ENCODE measurements at places on chromosomes 5 and 9.

- DNase-seq, result no peak
Measured at GRCh38 chr9:122406070-122406890, 35.5 kb downstream of the PTGS1 start.

DNA sequence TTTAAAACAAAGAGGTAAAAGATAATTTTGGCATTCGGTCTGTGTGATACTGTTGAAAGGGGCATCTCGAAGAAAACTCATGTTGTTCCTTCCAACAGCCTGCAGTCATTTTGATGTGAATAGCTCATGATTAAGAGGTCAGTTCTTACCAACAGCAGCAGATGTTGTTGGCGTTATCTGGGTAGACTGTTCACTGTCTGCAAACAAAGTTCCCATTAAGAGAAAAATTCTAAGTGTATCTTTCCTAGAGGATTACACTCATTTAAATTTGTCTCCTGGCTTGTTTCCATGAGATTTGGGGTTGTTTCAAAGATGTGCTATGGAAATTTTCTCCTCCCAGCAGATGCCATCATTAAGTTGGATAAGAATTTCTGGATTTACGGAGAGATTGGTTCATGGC lies 138.2 kb upstream of the RORB start:
- DNase-seq, result no peak

DNA sequence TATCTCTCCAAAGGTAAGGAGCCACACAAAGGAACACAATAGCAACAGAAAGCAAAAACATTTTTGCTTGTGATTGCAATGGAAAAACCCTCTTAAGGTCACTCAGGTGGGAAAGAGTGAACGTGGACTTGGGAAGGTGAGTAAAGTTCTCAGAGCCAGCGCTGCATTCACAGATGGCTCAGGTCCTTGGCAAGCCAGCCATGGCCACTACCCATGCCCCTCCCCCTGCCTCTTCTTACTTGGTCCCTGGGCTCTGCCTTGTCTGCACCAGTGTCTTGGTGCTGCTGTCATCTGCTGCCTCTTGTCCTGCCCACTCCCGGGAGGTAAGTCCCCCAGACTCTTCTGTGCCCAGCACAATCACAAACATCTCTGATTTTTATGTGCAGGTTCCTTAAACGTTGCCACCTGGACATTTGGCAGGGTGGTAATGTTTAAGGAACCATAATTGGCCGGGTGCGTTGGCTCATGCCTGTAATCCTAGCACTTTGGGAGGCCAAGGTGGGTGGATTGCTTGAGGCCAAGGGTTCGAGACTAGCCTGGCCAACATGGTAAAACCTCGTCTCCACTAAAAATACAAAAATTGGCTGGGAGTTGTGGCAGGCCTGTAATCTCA lies 74.6 kb downstream of the FEM1C start:
- no peak for DNase-seq

- no peak for DNase-seq
Measured at GRCh38 chr9:113705928-113706519, 170.1 kb upstream of the ZNF618 start.

DNA sequence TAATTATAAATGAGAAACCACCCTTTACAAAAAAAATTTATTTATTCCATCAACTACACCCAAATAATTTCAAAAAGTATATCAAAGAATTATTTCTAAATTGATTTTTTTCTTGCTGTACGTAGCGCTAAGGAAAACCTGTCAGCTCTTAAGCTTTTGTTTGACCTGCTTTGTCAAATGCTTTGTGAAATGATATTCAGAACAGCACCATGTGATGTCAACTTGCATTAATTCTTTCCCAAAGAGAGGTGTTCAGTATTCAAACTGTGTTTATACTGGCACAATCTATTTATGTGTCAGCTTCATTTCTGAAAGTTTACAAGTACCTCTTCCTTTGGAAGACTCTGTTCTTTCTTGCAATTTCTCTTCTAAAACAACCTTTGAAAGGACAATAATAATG lies 12.0 kb upstream of the ARSB start:
- DNase-seq, result no peak

DNA sequence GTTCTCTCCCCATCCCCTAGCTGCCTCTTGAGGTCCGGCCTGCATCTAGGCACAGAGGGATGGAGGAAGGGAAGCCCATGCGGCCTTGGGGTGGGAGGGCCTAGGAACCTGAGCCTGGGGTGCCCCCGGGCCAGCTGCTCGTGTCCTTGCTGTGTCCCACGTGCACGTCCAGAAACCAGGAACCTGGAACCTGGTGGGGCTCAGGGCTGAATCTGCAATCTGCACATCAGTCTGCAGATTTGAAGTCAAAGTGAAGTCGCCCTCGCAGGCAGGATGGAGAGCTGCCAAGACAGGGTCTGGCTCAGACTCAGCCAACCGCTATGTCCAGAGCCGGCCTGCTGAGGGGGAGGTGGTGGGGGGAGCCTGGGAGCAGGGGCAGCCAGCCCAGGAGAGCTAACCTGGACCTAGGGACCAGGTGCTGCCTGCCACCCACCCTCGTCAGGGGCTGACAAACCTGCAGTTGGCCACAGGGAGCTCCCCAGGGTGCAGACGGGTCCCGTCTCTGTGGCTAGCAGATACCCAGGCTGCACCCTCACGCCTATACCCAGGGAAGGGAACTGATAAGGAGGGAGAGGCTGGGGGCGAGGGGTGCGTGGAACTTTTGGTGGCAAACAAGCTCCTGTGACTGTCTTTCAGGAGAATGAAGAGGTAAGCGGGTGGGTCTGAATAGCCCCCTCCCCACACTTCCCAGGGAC lies 103.5 kb upstream of the SIMC1 start:
- no peak for DNase-seq

GRCh38 chr9:127714951-127715469 lies 453 bp downstream of the PTRH1 start:
- DNase-seq, result no peak

GRCh38 chr9:79524266-79524665 lies 47.5 kb upstream of the TLE4 start:
- peak; percentile 23 for DNase-seq

All from AG10803 (cell line).